ENCODE measurements at places on chromosomes 1 and 21.

GRCh38 chr1:108055387-108055786 lies 90.4 kb upstream of the VAV3 start:
- DNase-seq, result no peak

- no peak for DNase-seq
Observed at GRCh38 chr1:115400891-115401290, 62.8 kb upstream of the NGF start.

DNA sequence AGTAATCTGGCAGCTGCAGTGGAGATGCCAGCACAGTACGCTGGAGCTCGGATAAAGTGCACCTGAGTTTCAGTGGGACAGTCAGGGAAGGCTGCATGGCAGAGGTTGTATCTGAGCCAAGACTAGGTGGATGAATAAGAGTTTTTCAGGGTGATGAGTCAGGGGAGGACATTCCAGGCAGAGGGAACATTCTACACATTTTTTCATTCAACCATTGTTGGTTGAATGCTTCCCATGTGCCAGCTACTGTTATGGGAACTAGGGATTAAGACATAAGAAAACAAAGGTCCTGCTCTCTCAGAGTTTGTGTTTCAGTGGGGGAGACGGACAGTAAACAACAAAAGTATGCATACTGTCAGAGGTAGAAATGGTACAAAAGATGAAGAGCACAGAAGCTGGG lies 5.2 kb downstream of the LEPR start:
- no peak for DNase-seq

DNA sequence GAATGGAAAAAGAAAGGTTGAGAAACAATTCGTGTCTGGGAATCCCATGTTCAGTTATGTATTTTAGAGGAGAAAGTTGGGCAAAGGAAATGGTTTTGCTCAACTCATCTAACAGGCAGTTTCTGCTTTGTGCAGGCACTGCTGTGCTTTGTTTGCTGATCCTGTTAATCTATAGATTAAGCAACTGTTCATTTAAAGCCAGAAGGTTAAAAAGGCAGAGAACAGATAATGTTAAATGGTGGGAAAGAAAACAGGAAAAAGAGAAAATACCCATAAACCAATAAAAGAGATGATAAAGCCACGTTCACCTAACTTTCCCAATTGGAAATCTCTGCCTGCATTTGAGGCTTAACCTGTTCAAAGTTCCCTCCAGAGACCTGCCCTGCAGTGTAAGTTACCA lies 70.0 kb downstream of the APP start:
- DNase-seq, result no peak

DNA sequence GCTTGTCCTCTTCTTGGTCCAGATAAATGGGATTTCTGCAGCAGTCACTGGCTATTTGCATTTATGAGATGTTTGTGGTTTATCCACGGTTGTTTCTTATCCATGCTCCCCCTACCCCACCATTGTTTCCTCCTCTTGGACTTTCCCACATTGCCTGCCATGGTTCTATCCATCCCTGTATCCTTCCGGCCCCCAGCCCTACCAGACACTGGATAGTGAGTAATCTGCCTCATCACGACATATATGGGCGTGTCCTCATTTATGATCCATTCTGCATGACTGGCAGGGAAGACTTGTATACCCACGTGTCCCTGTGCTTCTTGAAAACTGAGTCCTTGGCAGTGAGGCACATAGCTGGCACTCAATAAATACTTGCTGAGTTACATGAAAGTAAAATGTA lies 40.1 kb downstream of the CACNA1S start:
- no peak for DNase-seq

DNA sequence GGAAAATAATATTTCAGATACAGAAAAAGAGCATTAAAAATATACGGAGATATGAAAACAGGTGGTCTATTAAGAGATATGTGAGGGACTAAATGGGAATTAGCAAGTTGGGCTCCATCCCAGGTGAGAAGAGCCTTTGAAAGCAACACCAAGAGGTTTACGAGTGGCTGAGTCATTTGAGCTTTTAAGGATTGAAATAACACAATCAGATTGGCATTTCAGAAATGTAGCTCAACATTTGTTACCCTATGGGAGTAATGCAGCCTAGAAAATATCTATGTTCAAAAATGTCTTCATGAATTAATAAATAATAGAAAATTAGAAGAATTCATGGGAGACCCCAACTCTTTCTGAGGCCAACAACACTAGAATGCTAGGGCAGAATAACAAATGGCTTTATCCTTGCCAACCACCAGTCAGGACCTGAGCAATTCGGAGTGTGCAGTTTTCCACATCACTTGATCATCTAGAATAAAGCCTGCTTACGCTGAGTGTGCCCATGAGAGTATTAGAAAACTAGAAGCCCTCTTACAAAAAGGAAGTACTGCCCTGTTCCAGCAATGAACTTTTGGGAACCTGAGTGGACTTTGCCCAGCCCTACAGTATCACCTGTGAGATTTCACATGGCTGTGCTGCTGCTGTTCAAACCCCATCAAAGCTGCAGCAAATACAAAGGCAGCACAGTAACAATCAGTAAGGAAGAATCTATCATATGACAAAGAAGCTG lies 538.0 kb upstream of the CAMK1G start:
- DNase-seq, result no peak

DNA sequence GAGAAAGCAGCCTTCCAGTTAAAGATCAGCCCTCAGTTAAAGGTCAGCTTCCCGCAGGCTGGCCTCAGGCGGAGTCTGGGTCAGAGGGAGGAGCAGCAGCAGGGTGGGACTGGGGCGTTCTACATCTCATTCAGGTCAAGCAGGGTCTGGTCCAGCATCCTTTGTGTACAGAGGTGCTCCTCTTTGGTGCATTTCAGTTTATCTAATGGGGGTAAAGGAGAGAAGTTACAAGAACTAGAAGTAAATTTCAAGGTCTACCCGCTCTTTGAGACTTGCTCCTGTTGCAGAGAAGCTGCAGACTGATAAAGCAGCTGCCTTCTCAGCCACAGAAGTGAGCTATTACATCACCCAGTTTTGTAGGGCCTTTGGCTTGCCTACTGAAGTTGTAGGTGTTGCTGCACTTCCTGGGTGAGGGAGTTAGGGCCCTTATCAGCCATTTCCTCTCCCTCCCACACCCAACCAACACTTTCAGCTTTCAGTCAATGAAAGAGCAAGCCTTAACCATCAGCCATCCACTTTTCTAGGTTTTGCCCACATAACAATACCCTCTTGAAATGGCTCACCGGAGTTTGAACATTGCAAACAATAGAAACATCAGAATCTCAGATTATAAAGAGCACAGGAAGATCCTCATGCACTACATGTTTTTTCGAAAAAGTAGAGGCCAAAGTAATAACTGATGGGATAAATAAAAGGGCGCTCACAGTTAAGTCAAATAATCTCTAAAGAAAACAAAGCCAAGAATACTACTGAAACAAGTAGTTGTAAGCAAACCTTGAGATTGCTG lies 2.8 kb upstream of the NUP210L start:
- DNase-seq, result no peak

DNA sequence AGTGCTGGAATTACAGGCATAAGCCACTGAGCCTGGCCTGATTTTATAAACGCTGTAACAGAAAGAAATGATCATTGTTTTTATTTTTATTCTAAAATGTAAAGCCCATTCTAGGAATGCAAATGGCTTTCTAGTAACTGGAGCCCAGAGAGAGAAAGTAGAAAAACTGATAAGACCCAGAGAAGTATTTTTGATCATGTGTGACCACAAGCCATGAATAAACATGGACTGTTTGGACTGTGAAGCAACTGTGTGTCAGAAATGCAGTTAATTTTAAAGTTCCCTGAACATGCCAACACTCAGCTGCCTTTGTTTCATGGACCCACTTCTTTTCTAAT lies 39.7 kb downstream of the EIF2B3 start:
- DNase-seq, result no peak

- DNase-seq, result no peak
Observed at GRCh38 chr1:182484067-182484466, 34.1 kb downstream of the RGSL1 start.

GRCh38 chr1:110872745-110873720 lies at the start of gene CD53:
TSS of gene CD53 (plus strand) at chr1:110873148. CDS start at chr1:110891409, 18,261 bp downstream.
- no peak for DNase-seq

DNA sequence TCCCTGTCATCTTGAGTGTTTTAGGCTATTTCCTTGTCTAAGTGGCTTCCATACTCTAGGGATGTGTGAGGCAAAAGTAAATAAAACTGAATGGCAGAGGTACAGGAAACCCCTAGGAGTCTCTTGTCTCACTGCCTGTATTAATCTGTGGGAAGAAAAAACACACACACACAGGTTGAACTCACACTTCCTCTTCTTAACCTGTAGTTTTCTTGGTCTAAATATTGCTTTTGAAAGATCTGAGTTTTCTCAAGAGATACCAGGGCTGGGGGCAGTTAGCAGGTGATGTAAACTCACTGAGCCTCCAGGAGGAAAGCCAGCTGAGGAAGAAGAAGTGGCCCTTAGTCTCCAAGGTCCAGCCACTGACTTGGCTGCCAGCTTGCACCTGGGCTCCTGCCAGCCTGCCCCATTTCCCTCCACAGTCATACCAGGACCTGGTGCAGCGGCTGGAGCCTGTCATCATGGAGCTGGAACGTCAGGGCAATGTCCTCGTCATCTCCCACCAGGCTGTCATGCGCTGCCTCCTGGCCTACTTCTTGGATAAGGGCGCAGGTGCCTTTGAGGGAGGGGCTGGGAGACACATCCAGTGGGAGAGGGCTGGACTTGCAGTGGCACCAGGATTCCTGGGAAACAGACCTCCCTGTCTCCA lies 16.9 kb downstream of the PFKFB2 start:
- no peak for DNase-seq

- no peak for DNase-seq
Observed at GRCh38 chr1:26942656-26943055, 17.6 kb downstream of the KDF1 start.

All from left kidney (tissue), 8 donors.